ENCODE measurements at places on chromosomes 4 and X.

DNA sequence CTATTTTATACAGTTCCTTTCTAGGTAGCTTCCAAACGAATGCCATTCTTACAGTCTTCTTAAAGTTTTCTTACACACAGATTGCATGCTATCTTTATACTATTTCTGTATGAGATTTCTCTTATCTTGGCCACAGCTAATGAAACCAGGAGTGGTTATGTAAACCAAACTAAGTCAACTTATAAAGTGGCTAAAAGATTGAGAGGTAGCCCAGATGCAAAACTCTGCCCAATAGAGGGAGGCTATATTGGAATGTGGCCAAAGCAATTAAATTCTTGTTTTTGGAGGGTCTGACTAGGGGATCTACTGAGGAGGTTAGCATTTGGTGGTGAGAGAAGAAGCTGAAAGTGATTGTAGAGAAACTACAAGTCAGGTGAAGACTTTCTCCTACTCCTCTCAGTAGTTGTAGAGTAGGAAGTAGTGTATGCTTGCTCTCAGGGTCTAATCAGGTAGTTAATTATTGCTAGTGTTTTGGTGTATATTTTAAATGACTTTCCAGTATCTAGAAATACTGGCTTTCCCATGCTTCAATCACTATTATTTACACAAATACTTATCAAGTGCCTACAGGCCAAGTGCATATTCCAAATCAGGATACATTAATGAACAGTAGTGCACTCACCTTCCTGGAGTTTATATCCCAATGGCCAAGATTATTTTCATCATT, 104.2 kb upstream of the HPGD start:
- no peak for DNase-seq

GRCh38 chrX:920234-920799, 289.7 kb downstream of the SHOX start:
- no peak for DNase-seq

GRCh38 chrX:54049801-54050200, 5.5 kb upstream of the PHF8 start:
- DNase-seq, result no peak

GRCh38 chrX:38081909-38082308, 75.6 kb downstream of the SYTL5 start:
- DNase-seq, result no peak

GRCh38 chr4:161411901-161412300, 751.9 kb downstream of the FSTL5 start:
- no peak for DNase-seq

DNA sequence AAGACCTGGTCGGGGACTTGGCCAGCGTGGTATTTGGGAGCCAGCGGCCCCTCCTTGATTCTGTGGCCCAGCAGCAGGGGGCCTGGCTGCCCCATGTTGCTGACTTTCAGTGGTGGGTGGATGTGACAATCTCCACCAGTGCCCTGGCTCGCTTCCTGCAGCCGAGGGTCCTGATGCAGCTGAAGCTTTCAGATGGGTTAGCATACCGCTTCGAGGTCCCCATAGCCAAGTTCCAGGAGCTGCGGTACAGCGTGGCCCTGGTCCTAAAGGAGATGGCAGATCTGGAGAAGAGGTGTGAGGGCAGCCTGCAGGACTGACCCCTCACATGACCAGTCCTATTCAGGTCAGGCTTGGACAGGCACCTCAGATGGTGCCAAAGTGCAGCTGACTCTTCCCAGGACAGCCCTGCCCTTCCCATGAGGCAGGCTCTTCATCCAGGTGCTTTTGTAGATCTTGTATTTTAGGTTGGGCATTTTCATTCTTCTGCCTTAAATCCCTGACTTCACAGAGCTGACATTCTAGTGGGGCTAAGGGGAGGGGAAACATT, 15.1 kb downstream of the LNX1 start:
- no peak for DNase-seq

GRCh38 chr4:169164669-169165415, 105.9 kb downstream of the SH3RF1 start:
- DNase-seq, result peak; percentile 29

DNA sequence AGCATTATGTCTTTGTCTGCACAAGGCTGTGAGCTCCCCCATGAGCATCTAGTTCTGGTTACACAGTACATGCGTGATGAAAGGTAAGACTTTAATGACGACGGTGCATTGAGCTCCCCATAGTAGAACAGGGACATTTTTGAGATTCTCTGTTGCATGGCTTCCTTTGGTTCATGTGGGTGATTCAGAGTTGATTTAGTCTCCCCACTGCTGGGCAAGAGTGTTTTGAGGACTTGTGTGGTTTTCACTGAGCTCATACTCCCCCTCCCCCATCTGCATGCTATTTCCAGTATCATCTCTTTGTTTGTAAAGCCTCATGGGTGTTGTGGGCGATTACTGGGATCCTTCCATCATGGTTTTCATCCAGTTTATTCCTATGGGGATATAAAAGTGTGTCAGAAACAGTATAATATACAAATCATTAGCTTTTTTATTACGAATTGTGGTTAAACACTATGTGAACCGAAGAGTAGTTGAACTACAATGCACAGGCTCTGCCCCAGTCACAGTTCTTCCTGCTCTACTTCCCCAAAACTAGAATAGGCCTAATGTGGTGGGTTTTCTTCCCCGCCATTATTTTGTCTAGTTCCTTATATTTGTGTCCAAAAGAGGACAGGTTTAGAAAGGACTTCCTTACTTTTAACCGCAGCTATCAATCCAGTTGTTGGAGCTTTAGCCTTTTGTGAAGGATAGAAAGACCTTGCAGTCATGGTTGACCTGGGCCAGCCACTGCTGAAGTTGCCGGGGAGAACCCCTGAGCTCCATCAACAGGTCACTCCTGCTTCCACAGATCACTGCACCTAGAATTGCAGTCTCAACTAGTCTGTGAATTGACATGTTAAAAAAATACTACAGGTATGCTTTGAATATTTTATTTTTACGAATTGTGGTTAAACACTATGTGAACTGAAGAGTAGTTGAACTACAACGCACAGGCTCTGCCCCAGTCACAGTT, 30.4 kb downstream of the KIT start:
- DNase-seq, result no peak

DNA sequence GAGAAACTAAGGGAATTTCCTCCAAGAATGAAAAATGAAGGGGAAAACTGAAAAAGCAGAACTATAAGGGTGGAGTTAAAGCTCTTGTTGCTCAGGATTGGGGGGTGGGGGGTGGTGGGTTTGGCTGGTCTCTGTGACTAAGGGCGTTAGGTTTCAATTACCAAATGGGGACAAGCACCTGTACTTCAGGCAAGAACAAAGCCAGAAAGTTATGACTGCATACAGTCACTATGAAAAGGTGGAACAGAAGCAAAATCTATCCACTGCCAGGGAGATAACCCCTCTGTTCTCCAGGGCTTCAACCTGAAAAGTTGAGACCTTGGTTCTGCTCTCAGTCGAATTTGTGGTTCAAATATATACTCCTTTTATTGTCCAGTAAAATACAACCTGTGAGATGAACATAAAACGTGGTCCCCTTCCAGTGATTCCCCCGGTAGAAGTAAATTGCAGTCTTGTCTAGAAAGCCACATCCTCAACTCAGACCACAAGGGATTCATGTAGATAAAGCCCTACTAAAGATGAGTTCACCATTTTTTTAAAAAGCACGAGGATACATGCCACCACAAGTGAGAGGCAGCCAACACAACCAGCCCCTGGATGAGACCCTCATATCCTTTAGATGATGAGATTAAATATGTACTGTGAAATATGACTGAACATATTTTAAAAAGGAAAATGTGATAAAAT, 257.1 kb upstream of the RPS6KA3 start:
- DNase-seq, result no peak

- no peak for DNase-seq
Observed at GRCh38 chr4:7703688-7704087, 236.0 kb downstream of the AFAP1 start.

- no peak for DNase-seq
Observed at GRCh38 chr4:40321574-40322275, 13.4 kb upstream of the CHRNA9 start.

- DNase-seq, result no peak
Observed at GRCh38 chrX:130121505-130121800, 11.2 kb upstream of the ELF4 start.

- DNase-seq, result no peak
Observed at GRCh38 chr4:36392024-36392423, 110.6 kb downstream of the DTHD1 start.

DNA sequence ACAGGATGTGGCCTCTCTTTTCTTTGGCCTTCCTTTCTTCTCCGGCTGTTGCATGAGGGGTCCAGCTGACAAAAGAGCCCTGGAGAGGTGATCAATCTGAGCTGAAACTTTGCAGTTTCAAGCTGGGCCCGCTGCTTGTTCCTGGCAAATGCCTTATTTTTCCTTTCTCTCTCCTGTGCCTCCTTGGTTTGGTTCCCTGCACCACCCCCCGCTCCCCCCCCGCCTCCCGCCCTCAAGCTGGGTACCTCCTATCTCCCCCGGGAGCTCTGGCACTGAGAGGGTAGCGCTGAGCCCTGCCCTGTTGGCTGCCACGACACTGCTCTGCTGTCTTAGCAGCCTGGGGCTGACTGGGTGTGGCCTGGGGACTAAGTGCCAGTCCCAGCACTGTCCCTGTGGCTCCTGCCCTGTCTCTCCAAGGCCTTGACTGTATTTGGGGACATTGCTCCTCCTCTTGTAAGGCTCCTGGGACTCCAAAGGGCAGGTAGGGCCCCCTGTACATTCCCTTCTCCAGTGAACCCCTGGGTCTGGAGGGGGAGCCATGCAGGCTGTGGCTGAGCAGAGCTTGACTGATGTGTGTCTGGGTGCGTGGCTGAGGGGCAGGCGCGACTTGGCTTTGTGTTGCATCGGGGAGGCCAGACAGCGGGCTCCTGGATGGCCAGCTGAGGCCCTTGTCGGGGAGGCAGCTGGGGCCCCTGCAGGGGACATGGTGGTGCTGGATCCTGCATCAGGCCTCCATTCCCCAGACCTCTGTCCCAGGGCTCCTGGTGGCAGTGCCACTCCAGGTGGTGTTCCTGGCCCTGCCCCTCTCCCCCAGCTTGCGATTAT, 1.1 kb downstream of the PLXNA3 start:
- peak; percentile 9 for DNase-seq

DNA sequence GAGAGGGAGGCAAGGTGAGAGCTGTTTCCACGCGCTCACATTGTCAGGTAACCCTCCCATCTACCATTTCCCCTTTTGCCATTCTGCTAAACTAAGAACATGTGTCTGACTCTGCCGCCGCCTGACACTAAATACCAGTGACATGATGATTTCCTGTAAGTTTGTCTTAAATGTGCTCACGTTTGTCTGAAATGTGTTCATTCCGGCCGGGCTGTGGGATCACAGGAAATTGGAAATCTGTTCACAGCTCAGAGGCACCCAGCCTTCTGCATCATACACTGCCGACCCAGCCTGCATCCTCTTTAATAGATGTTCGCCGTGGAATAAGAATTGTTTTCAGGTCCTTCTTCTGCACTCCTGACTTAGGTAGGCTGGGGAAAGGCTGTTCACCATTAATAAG, 336.2 kb upstream of the PPARGC1A start:
- DNase-seq, result no peak

DNA sequence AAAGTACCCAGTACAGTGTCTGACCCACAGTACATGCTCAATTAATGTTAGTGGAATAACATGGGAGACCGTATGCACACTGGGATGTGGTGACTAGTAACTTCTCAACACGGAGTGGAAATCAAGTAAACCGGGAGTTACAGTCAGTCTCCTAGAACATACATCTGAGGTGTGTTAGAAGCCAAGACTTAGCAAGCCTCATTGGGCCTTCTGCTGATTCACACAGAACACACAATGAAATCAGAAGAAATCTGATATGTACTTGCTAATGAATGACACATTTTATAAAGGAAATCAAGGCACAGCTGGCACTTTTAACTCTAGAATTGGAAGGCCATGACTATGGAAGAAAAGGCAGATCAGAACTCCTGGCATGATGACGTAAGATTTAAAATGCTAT, 13.0 kb downstream of the TRAPPC2 start:
- no peak for DNase-seq

GRCh38 chrX:63506320-63506719, 155.2 kb upstream of the SPIN4 start:
- DNase-seq, result no peak

- DNase-seq, result no peak
Observed at GRCh38 chr4:2837110-2837903, 6.3 kb upstream of the ADD1 start.

- DNase-seq, result no peak
Observed at GRCh38 chrX:97045470-97045869, 161.8 kb downstream of the RPA4 start.

DNA sequence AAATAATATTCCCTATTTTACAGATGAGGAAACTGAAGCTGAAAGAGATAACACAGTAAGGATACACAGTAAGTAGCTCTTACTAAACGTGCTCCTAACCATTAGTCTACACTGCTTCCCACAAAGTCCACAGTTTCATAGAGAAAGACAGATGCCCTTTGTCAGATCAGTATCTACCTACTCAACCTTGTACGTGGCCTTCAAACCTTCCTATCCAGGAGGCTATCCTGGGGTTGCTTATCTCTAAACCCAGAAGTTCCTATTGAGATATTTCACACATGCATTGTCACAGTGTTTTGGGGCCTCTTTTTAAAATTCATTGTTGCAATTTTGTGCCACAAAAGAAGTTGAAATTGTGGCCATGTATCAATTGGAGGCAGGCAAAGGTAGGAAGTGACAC, 208.0 kb downstream of the ENOX2 start:
- no peak for DNase-seq

DNA sequence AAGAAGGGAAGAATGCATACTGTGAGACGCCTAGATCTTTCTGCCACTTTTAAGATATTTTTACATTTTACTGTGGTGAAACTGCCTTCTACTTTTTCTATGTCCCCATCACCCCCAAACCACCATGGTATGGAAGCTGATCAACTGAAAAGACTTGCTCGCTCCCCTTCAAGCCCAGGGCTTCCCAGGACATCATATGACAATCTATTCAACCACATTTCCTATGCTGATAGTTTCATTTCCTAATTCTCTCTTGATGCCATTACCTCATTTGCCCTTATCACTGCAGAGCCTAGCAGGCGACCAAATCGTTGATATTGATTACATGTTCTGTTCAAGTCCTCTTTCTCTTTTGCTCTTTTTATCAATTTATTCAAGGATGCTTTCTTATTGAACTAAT, 40.1 kb upstream of the KLHL34 start:
- no peak for DNase-seq

DNA sequence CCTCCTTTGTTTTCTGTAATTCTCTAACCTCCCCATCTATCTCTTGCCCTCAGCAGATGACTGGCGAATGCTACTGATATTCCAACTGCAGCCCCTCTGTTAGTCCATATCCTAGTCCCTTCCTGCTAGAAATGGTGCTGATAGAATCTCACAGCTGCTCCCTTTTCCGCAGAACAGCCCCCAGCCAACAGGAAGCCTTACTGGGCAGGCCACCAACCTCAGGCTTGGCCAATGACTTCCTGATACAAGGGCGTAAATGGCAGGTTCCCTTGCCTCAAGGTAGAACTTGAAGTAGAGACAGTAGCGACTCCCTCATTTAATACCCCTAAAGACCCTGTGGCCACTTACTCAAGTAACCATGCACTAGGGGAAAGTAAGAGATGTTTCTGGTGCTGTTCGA, 26.7 kb upstream of the SLC2A9 start:
- DNase-seq, result no peak

DNA sequence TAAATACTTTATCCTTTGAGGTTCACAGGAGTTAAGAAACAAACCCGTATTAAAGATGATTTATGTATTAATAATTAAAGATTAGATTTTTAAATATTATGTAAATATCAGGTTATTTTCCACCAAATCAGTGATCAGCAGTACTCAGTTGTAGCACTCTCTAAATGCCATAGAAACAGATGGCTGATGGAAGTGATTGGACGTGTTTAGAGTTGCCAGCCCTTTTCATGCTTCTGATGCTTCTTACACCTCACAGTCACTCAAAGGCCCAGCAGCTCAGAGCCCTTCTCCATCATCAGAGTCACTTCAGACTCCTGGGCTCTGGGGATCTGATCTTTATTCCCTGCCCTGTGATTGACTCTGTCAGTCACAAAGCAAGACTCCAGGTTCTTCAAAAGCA, 170.1 kb upstream of the PGRMC2 start:
- no peak for DNase-seq

Measured in SW 1271 (cell line).